ENCODE measurements at places on chromosomes 6 and 20.

GRCh38 chr20:36519944-36520343 is 21.4 kb upstream of the MYL9 start:
- no peak for DNase-seq

- no peak for DNase-seq
Observed at GRCh38 chr6:78530208-78530607, 337.1 kb upstream of the IRAK1BP1 start.

- no peak for DNase-seq
Observed at GRCh38 chr6:138849791-138850190, 53.9 kb downstream of the ECT2L start.

- no peak for DNase-seq
Observed at GRCh38 chr6:41147917-41148316, 6.2 kb downstream of the TREML1 start.

DNA sequence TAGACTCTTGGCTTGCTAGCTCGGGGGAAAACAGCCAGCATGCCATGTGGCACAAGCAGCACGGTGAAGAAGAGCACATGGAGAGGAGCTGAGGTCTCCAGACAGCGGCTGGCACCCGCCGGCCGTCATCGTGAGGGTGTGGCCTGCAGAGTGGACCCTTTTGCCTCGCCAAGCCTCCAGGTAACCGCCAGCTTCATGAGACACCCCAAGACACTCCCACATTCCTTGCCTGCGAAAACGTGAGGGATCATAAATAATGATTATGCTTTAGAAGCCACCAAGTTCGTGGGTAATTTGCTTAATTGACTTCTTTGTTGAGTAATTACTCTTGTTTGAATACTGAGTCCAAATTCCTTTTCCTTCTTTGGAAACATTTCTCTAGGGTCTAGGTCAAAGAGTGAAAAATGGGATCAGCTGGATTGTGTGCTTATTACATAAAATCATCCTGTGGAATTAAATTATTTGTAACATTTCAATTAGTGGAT is 23.2 kb downstream of the FAM50B start:
- no peak for DNase-seq

- DNase-seq, result no peak
Observed at GRCh38 chr20:2255926-2256531, 39.8 kb upstream of the TGM3 start.
